Vein endothelial cell (primary cell): ENCODE measurements at places on chromosomes 2 and 18. TPM values are rescaled to one million over a fixed set of nuclear protein-coding genes. Genes with fewer than 3 reads are reported as not detected.

Gene HOXD3
- 13.4 and 18.0 TPM in 2 replicates for total RNA-seq

Gene TNP1
- not detected in 2 replicates for total RNA-seq

Gene POTEE
- total RNA-seq = 0.29 and 0.33 TPM in 2 replicates

Gene GPR45
- total RNA-seq = not detected in 2 replicates
